Activated CD4-positive, alpha-beta T cell treated with anti-CD3 and anti-CD28 coated beads, Interleukin-2, amount 10 ng/mL, durations not matched to agents 7 days and 5 days (primary cell): ENCODE measurements at places on chromosomes 1 and 21. TPM values are rescaled to one million over a fixed set of nuclear protein-coding genes. Genes with fewer than 3 reads are reported as not detected.

The U2AF1 gene
- total RNA-seq: 5.5 TPM

The PLPPR5 gene
- not detected for total RNA-seq

The ELF3 gene
- 0.56 TPM for total RNA-seq

The C1orf35 gene
- total RNA-seq: 24.4 TPM

The ATP13A2 gene
- total RNA-seq: 59.4 TPM

The AIDA gene
- 69.7 TPM for total RNA-seq

The TPTE gene
- total RNA-seq: not detected

- H3K36me3 ChIP-seq: no peaks in the 10 kb centered on the region
- H3K4me1 ChIP-seq: no peaks in the 10 kb centered on the region
- DNase-seq: no peak
- no peaks in the 10 kb centered on the region for H3K27me3 ChIP-seq
- H3K27ac ChIP-seq: no peak overlapping the region
These were observed 63.9 kb upstream of the GRIK3 start for GRCh38 chr1:37098237-37098636.

DNA sequence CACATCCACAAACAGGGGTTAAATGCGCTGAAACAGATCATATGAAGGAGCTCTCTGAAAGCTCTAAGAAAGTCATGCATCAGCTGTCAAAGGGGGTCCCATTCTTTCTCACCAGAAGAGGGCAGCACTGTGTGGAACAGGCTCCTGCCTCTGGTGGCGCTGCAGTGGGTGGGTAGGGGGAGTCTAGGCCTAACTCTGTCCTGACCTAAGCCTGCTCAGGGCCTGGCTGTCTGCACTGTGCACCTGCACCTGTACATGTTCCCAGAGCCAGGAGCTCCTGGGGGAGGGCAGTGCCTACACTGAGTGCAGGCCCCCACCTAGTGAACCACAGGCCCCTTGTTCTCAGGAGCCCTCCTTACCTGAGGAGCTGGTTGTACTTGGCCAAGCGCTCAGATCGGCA lies 16.0 kb downstream of the ENO1 start:
- no peak overlapping the region for H3K4me3 ChIP-seq
- no peaks in the 10 kb centered on the region for H3K27me3 ChIP-seq
- no peak overlapping the region for H3K27ac ChIP-seq

DNA sequence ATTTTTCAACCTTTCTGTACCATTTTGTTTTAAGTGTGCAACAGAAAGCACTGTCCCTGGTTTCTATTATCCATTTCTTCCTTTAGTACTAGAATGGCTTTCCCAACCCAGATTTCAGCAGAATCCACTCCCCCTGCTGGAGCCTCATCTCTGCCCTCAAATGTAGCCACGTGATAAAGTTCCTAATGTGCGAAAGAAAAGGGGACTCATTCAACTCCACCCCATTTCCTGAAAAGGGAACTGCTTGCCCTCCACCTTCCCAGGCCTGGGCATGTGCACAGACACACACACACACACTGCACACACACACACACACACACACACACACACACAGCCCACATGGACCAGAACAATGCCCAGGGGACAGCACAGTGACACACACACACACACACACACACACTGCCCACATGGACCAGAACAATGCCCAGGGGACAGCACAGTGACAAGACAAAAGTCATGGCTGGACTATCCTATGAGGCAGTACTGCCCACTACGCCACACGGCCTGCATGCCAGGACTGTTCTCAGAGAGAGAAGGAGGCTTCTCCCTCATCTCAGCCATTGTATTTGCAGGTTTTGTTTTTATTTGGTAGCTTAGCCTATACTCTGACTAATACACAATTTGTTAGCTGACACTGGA lies 33.2 kb downstream of the PACC1 start:
- H3K27ac ChIP-seq: no peak overlapping the region
- H3K27me3 ChIP-seq: no peaks in the 10 kb centered on the region
- H3K36me3 ChIP-seq: peaks cover 45% of the 10 kb centered on the region
- DNase-seq: no peak
- no peak overlapping the region for H3K4me3 ChIP-seq
- peaks cover 5% of the 10 kb centered on the region for H3K4me1 ChIP-seq

DNA sequence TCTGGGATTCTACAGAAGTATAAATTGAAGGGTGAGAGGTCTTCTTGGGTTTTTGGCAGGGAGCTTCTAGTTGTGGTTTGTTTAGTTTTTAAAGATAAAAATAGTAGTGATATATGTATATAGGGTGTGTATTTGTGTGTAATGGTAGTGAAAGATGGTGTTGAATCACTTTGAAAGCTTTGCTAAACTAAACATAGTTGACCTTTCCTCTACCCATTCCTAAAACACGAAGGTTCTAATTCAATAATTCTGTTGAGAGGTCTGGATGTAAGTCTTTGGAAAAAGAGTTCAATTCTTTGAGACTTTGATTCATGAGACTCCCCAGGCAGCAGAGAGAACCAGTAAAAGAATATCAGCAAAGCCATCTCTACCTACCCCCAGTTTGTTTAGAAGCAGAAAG lies 247.9 kb upstream of the DUSP10 start:
- no peak overlapping the region for H3K27ac ChIP-seq
- DNase-seq: no peak
- H3K4me3 ChIP-seq: no peak overlapping the region

DNA sequence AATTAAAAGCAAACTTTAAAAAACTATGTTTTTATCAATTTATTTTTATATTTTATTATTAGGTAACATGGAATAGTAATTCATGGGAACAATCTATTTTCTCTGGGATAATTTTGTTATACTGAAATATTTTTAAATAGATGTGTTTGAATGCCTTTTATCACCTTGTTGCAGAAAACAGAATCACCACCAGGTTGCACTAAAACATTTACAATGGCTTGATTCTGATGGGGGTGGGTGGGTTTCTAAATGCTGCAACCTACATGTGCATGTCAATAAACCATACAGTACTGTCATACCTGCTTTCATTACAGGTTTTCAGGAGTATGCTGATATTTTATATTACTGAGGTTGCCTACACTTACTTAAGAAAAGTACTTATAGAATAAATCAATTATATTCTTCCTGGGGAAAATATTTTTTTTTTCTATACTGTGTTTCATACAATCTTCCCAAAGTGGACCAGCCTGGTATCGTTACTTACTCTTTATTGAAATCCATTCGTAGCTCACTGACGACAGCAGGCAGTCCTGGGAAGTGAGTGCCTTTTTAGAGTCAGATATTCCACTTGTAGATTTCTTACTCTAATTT lies 132.8 kb downstream of the PTPRC start:
- peak; percentile 31 for DNase-seq
- H3K27ac ChIP-seq: no peak overlapping the region
- H3K36me3 ChIP-seq: peaks cover 3% of the 10 kb centered on the region
- H3K4me3 ChIP-seq: no peak overlapping the region
- no peaks in the 10 kb centered on the region for H3K27me3 ChIP-seq

GRCh38 chr1:54542120-54542961 lies 5.7 kb upstream of the ACOT11 start:
- no peaks in the 10 kb centered on the region for H3K36me3 ChIP-seq
- peaks cover 8% of the 10 kb centered on the region for H3K27me3 ChIP-seq
- H3K27ac ChIP-seq: peak overlapping the region; percentile 77
- DNase-seq: peak; percentile 61

GRCh38 chr1:220700556-220701179 lies 10.5 kb downstream of the C1orf115 start:
- H3K27me3 ChIP-seq: peaks cover 4% of the 10 kb centered on the region
- H3K4me3 ChIP-seq: no peak overlapping the region
- H3K27ac ChIP-seq: no peak overlapping the region
- no peaks in the 10 kb centered on the region for H3K36me3 ChIP-seq
- no peaks in the 10 kb centered on the region for H3K4me1 ChIP-seq
- DNase-seq: no peak

DNA sequence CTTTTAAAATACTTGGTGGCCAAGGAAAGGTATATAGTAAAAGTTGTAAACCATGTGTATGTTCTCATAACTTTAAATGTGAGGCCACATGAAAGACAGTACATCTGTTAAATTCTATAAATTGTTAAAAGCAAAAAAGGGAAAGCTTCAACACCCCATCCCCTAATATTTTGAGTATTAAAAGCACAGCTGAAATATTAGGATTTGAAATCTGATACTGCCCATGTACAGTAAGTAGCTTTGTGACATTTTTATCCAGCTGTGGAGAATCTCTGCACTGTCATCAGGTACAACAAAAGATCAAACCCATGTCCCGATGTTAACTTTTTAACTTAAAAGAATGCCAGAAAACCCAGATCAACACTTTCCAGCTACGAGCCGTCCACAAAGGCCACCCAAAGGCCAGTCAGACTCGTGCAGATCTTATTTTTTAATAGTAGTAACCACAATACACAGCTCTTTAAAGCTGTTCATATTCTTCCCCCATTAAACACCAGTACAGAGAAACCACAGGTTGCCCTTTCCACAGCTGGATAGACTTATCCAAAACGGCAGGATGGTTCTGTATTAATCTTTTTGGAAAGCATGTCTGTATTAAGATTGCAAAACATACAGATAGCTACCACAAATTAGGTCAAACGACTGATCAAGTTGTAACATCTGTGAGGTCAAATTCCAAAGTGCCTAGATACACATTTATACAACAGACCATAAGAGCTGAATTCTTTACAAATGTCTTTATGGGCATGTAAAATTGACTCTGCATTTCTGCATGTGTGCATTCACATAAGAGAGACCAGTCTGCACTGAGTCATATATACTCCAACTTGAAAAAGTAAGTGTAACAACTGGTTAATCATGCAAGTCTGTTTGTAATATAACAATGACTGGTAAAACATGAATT lies 5.2 kb downstream of the IRF2BP2 start:
- peak overlapping the region; percentile 84 for H3K4me3 ChIP-seq
- H3K27ac ChIP-seq: peak overlapping the region; percentile 98
- no peak for DNase-seq
- H3K4me1 ChIP-seq: peaks cover 59% of the 10 kb centered on the region
- H3K27me3 ChIP-seq: no peaks in the 10 kb centered on the region
- H3K36me3 ChIP-seq: peaks cover 58% of the 10 kb centered on the region

- no peak overlapping the region for H3K4me3 ChIP-seq
- no peaks in the 10 kb centered on the region for H3K4me1 ChIP-seq
- H3K27me3 ChIP-seq: peaks cover 2% of the 10 kb centered on the region
- H3K27ac ChIP-seq: no peak overlapping the region
These were observed 237.6 kb downstream of the MRPL39 start for GRCh38 chr21:25369524-25370300.

- no peak for DNase-seq
- H3K36me3 ChIP-seq: no peaks in the 10 kb centered on the region
- H3K4me1 ChIP-seq: no peaks in the 10 kb centered on the region
- H3K27me3 ChIP-seq: peaks cover 2% of the 10 kb centered on the region
These were observed 24.1 kb downstream of the TNNT2 start for GRCh38 chr1:201353186-201353940.

GRCh38 chr1:225987491-225988316 lies 11.4 kb downstream of the SDE2 start:
- no peaks in the 10 kb centered on the region for H3K27me3 ChIP-seq
- DNase-seq: peak; percentile 26
- peaks cover 63% of the 10 kb centered on the region for H3K36me3 ChIP-seq
- H3K27ac ChIP-seq: no peak overlapping the region
- H3K4me1 ChIP-seq: peaks cover 21% of the 10 kb centered on the region

DNA sequence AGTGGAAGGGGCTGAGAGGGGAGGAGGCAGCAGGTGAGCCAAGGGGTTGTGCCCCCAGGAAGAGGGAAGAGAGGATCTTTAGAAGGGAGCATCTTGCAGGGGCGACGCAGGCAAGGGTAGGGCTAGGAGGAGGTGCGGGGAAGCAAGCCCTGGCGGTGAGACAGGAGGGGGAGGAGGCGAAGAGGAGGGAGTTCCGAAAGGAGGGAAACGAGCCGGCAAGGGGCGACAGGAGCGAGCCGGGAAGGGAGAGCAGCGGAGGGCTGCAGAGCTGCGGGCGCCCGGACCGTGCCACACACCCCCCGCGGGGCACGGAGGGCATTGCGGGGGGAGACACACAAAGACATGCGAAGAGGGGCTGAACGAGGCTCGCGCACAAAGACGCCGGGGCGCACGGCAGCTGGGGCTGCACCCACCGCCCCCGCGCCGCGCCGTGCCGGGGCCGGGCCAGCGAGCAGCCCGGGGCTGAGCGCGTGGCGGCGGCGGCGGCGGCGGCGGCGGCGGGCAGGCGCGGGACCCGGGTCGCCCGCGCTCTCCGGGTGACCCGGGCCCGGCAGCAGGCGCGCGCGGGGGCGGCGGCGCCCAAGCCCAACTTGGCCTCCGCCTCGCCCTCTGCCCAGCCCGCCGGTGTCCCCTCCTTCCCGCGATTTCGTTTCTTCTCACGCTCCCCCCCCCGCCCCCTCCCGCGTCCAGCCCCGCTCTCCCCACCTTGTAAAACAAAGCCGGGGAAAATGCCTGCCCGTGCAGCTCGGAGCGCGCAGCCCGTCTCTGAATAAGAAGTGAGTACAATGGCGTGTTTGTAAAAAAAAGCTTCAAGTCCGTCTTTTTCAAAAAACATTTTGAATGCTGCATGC lies at the start of gene KCNK2:
TSS of gene KCNK2 (plus strand) at position 206 of the 851 bp plus-strand sequence. CDS start 649 bp downstream, outside the sequence.
- H3K36me3 ChIP-seq: peaks cover 4% of the 10 kb centered on the region
- no peak within 1 kb of the TSS for H3K27ac ChIP-seq
- no peak for DNase-seq
- no peak within 1 kb of the TSS for H3K4me3 ChIP-seq

GRCh38 chr1:15210651-15211375 lies 36.2 kb upstream of the FHAD1 start:
- H3K4me3 ChIP-seq: no peak overlapping the region
- H3K27ac ChIP-seq: no peak overlapping the region
- no peak for DNase-seq
- H3K4me1 ChIP-seq: no peaks in the 10 kb centered on the region

- no peaks in the 10 kb centered on the region for H3K4me1 ChIP-seq
- no peak overlapping the region for H3K4me3 ChIP-seq
- no peak overlapping the region for H3K27ac ChIP-seq
- no peak for DNase-seq
These were observed 139.5 kb downstream of the GRIK3 start for GRCh38 chr1:36894824-36895223.

DNA sequence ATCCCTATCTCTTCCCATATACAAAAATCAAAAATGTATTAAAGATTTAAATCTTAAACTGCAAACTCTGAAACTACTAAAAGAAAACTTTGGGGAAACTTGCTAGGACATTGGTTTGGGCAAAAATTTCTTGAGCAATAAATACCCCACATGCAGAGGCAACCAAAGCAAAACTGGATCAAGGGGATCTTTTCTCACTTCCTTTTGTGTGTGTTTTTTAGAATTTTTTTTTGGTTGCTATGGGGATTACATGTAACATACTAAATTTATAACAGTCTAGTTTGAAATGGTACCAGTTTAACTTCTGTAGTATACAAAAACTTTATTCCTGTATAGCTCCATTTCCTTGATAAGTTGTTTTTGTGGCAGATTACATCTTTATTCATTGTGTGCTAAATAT lies 16.8 kb downstream of the MAST2 start:
- no peaks in the 10 kb centered on the region for H3K27me3 ChIP-seq
- H3K4me3 ChIP-seq: no peak overlapping the region
- peaks cover 20% of the 10 kb centered on the region for H3K36me3 ChIP-seq
- no peak overlapping the region for H3K27ac ChIP-seq
- no peak for DNase-seq
